Skin of body (tissue), 3 donors: ENCODE measurements at places on chromosomes 3 and 15. TPM values are rescaled to one million over a fixed set of nuclear protein-coding genes. Genes with fewer than 3 reads are reported as not detected.
A peak's percentile ranks its signal among the peaks of the same experiment; 100 is the strongest.

DNA sequence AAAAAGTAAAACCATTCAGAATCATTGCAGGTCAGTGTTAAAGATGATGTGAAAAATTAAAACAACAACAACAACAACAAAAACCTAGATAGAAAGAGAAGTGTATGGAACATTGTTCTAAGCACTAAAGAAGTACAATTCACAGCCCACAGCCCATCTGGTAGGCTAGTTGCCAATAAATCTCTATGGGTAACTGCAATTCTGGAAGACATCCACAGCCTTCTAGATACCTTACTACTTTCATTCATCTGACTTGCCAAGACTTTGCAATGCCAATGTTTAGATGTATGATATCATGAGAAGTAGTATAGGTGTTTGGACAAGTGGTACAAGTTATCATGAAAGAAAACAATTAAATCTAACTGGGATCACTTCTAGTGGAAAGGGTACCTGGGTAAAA is 198.6 kb downstream of the VGLL3 start:
- no peak for DNase-seq

GRCh38 chr3:9109568-9109914 is 139.9 kb downstream of the SRGAP3 start:
- DNase-seq = no peak

GRCh38 chr3:143538577-143538981 is 309.7 kb downstream of the SLC9A9 start:
- DNase-seq = peak; percentile 64

DNA sequence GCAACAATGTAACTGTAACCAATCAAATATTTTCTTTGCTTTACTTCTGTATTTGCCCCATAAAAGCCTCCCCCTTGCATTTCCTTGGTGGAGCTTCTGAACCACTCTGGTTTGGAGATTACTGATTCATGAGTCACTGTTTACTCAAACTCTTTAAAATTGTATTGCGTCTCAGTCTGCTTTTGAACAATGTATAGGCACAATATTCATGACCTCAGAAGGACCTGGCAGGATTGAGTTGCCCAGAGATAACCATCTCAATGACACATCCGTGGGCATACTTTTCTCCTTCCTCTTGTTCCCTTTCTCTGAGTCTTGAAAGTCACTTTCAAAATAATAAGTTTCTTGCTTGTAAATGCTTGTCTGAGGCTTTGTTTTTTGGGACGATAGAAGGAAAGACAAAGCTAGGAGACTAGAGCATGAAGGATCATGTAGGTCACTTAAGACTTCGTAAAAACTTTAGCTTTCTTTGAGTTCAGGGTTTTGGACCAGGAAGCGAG is 57.1 kb upstream of the POU1F1 start:
- no peak for DNase-seq

GRCh38 chr15:40439461-40439959 is 1.2 kb upstream of the BAHD1 start:
- no peak for DNase-seq

DNA sequence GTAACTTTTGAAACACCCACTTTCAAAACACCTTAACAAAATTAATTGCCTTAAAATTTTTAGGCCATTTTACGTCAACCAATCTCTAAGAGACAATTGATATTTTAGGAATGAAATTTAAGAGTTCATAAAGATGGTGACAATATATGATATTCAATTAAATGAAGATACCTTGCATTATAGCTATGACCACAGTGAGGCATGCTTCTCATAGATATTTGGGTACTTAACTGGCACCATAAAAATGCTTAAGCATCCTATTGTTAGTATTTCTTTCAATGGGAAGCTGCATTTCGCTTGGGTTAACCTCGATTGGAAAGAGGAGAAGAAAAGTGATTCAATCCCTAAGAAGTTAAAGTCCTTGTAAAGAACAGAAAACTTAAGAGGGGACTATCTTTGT is 209.0 kb downstream of the GAP43 start:
- no peak for DNase-seq

- DNase-seq = no peak
Measured at GRCh38 chr15:80580106-80580505, 115.0 kb upstream of the ABHD17C start.

GRCh38 chr3:184261854-184262763 is 756 bp upstream of the CAMK2N2 start:
- DNase-seq = no peak

GRCh38 chr3:42501321-42501680 is 1.1 kb upstream of the VIPR1 start:
- DNase-seq = no peak

DNA sequence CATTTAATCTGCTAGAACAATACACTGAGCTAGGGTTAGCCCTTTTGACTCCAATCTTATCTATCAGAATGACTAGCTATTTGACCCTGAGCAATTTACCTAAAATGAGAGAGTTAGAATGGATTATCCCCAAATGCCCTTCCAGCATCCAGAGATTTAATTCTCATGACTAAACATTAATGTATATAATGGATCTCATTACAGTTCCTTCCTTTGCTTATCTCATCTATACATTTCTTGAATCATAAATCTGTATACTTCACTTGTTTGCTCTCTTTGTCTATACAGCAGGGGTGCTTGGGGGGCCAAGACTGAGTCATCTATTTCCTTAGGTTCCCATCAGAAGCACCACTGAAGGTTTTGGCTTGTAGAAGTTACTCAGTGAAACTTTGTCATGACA is 565.8 kb downstream of the IGSF11 start:
- no peak for DNase-seq

GRCh38 chr3:159884661-159885402 is 103.8 kb upstream of the IL12A start:
- peak; percentile 14 for DNase-seq

DNA sequence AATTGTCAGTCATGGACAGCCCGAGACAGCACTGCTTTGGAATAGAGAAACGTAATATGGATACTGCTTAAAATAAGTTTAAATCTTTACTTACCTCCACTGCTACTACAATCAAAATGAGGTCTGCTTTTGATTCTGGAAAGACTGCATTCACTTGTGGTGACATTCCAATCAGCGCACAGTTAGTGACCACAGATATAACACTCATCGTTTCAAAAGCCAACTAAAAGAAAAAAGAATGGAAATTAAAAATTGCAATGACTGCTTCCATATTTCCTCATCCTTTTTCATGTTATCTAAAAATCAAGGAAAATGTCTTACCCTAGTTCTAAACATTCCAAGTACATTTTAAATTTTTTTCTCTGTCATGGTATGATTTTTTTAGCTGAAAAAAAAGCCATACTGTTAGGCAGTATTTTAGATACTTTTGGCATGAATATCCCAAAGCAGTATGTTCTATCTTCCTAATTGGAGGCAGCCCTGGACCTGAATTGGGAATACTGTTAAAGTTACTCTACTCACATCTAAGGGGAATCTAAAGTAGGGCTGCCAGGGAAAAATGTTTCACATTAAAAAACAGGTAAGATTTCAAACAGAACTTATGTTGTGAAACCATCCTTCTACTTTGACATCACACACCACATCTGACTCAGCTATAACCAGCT is 72.1 kb downstream of the ANO10 start:
- no peak for DNase-seq

GRCh38 chr3:46668116-46668515 is 25.4 kb downstream of the ALS2CL start:
- DNase-seq = no peak

Gene FMN1
- 11.5 TPM for total RNA-seq

Gene LMAN1L
- 0.20 TPM for total RNA-seq

Gene NPAP1
- not detected for total RNA-seq

Gene UCN2
- total RNA-seq = 1.4 TPM

Gene PROS1
- 27.0 TPM for total RNA-seq

Gene HRG
- total RNA-seq = not detected

Gene TMEM202
- total RNA-seq = not detected
